Fibroblast of upper back skin (primary cell): ENCODE measurements at places on chromosomes 3 and 15.

DNA sequence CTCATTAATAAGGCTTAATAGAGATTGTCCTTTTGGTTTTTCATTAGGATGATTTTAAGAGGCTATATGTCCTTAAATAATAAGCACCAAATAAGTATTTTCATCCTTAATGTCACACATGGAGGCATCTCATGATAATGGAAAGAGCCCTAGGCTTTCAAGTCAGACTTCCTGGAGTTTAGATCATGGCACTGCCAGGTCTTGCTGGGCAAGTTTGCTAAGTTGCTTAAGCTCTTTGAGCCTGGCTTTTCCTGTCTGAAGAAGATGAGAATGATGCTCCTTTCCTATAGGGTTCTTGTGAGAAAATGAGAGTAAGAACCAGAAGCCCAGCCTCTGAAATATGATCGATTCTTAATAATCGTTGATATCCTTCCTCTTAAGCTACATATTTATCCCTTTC lies 23.4 kb upstream of the P2RY12 start:
- DNase-seq = no peak

- DNase-seq = no peak
These were observed 29.8 kb upstream of the EPHB3 start for GRCh38 chr3:184531626-184532280.

DNA sequence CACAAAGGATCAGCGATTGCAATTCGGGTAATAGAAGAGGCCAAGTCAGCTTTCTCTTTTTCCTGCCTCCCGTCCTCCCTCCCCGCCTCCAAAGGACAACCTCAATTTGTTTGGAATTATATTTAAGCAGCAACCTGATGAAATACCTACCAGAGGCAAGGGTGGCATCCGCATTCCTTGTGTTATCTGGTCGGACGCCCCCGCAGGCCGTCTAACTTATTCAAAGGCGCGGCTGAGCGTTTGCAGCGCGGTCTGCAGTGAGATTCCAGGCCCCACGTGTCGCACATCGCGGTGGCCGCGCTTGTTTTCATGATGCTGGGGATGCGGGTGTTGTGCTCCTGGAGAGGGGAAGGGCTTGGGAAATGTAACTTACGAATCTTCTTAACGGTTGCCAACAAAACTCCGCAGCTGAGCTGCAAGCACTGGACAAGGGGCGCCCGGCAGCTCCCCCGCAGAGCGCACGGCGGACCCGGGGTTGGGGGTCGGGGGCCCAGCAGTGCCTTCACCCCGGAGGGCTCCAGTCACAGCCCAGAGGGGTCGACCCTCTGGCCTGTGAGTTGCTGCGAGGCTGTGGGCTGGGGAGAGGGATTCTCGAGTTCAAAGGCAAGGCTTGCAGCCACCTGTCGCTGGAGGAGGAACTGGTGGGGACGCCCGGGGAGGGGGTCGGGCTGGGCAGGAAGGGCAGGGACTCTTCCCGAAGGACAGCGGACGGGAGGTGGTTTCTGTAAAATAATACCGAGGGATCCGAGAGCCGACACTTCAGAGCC lies 20.5 kb upstream of the RGMA start:
- DNase-seq = no peak

- no peak for DNase-seq
These were observed 8.5 kb upstream of the ILDR1 start for GRCh38 chr3:122030381-122031122.

DNA sequence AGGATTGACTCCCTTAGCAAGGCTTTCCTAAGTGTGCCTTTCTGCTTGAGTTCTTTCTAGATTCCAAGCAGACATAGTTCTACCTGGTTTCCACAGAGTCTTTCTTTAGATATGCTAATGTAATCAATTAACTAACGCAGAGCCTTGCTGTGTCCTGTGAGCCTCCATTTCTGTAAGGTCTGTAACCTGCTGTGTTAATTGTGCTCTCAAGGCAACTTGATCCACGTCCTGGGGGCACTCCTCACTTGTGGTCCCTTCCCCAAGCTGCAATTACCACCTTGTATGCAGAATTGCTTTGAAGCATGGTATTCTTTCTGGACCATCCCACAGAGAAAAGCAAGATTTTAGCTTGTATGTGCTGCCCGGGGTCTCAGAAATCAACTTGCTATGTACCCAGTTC lies 29.5 kb upstream of the THSD4 start:
- DNase-seq = no peak

DNA sequence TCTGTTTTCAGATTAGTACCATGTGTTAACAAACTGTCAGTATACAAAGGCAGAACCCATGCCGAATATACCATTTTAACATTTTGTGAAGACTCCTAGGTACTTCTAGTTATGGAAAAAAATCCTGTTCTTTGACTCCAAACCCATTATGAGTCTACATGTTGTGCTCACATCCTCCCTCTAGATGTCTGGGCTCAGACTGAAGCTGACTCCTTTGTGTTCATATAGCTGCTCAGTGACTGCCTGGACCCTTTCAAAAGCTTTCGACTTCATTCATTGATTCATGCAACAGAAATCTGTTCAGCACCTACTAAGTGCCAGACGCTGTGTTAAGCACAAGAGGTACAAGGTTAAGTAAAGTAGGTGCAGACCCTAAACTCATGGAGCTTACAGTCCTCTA lies 60.5 kb downstream of the MEGF11 start:
- no peak for DNase-seq

DNA sequence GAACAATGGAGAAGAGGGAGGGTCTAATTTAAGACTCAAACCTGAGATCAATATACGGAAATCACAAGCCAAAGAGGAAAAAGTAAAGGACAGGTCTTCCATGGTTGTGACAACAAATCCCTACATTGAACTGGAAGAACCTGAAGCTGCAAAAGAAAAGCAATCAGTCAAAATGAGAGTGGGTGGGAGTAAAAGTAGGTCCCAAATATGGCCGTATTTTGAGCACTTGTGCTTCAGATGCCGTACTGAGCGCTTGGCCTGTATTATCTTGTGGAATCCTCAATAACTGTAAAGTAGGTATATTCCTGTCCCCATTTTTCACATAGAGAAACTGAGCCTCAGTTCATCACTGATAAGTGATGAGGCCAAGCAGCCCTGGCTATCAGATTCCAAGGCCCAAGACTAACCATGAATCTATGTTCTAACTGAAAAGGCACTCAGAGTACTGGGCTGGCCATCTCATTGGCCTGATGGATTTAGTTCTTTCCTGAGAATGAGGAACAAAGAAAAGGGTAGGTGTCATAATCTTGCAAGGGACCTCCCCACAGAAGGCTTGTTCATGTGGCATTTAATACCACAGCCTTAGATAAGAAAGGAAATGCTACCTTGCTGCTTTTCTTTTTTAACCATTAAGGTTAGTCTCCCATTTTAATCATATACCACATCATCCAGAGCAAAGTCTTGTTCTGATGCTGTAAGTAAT lies 52.5 kb downstream of the LRRN1 start:
- no peak for DNase-seq

DNA sequence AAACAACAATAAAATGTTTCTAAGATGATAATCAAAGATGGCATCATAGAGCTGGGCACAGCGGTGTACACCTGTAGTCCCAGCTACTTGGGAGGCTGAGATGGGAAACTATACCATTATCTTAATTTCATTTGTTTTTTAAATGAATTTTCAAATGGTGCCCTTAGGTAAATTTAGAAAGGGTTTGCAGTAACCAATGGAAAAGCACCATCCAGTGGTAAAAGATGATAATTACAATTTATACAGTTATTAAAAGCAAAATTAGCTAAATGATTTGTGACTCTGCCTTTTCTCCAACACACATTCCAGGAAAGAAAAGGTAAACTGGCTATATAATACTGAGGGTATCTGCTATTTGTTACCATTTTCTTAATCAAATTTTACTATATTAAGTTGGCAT lies 14.4 kb upstream of the ANKRD28 start:
- peak; percentile 29 for DNase-seq

GRCh38 chr3:4494895-4495264 lies 1.7 kb downstream of the ITPR1 start:
- DNase-seq = no peak

DNA sequence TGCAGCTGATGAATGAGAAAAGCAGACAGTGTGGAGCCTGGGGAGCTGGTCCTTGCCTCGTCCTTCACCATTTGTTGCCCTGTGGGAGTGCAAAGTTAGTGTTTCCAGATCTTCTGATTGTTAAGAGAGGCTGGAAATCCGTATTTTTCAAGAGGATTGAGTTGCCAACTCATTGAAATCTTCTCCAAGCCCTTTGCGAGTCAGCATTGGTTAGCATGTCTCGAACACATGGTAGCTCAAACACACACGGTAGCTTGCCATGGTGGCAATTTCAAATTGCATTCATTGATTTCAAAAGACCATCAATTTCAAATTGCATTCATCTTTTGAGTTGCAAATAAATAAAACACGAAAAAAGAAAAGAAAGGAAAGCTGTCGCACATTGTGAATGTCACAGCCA lies 70.7 kb downstream of the SLCO3A1 start:
- DNase-seq = no peak

GRCh38 chr3:189331002-189331418 lies 159.2 kb downstream of the TPRG1 start:
- no peak for DNase-seq

DNA sequence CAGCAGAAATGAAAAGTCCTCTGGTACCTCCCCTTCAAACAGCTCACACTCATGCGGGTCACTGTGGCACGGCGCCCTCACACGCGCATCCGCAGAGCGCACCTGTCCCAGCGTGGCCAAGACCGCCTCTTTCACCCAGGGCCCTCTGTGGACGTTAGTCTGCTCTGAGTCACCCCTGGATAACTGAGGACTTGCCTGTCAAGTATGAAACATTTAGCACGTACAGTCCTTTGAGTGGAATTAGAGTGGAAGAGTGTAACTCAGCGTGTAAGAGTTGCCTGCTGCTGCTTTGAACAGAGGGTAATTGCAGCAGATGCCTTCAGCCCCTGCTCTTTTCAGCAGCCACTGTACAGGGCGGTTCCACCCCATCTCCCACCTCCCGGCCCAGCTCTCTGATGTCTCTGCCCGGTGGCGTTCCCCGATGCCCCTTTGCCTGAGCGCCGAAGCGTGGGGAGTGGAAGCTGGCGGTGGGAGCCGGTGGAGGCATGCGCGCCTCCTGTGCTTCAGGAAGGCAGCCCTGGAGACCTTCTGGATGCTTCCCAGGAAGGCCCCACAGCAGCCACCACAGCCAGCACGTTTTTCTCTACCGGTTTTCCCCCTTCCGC lies 23.0 kb downstream of the CPN2 start:
- DNase-seq = peak; percentile 79

DNA sequence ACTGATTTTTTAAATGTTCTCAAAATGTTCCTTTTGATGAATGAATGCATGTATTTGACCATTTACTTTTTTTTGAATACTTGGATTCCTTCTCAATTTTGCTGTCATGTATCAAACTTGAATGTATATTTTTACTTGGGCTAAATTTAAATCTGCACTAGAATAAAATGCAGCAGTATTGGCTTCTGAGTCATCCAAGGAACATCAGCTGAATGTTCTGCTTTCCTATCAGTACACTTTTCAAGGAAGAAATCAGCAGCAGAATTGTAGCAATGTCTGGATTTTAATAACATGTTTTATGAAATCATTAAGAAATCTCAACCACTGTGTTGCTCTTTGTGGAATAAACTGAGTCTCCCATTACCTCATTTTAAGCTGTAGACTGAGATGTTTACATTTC lies 57.0 kb upstream of the COL6A6 start:
- DNase-seq = no peak

DNA sequence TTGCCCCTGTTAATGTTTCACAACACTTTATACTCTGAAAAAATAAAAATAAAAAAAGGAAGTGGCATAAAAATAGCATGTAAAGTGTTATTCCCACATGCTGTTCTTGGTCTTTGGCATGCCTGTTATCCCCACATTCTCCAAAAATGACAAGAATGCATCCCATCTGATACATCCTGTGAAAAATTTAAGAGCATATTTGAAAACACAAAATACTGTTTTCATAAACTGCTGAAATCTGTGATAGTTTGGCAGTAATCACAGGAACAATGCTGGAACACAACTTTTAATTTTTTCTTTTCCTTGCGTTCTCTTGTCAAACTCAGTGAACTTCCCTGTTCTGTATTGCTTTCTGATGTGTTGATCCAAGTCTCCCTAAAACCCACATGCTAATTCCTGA lies 288.8 kb downstream of the ROBO2 start:
- DNase-seq = peak; percentile 49

DNA sequence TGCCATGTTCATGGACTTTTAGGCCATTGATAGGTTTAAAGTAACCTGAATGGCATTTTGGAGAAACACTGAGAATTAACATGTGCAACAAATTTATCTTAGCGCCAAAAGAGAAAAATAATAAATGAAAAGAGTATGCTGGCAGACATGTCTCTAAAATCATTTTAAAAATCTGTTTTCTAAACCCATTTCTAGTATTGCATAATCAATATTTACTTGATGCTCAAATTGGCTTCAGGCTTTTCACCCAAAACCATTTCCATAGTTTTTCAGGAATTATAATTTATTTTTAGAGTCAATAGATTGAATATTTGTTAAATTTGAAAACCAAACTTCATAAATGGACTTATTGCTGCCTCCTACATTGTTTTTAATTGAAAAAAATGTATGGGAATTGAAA lies 423.0 kb downstream of the PLOD2 start:
- no peak for DNase-seq

GRCh38 chr3:42102571-42102970 lies 11.4 kb downstream of the TRAK1 start:
- peak; percentile 58 for DNase-seq

DNA sequence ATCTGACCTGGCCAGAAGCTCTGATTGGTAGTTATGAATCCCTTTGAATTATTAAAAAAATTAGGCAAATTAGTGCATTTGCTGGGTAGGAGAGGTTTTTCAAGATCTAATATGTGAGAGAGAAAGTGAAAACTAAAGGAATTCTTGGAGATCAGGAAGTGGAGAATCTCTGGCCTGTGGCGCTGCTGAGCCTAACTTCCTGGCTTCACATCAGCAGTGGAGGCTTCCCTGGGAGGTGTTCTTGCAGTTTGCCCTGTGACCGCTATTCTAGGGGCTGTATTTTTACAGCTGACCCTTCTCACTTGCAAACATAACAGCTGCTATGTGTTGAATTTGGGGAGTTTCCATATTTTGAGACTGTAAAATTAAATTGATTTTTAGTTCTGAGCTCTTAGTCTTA lies 166.4 kb downstream of the ATG7 start:
- DNase-seq = no peak

DNA sequence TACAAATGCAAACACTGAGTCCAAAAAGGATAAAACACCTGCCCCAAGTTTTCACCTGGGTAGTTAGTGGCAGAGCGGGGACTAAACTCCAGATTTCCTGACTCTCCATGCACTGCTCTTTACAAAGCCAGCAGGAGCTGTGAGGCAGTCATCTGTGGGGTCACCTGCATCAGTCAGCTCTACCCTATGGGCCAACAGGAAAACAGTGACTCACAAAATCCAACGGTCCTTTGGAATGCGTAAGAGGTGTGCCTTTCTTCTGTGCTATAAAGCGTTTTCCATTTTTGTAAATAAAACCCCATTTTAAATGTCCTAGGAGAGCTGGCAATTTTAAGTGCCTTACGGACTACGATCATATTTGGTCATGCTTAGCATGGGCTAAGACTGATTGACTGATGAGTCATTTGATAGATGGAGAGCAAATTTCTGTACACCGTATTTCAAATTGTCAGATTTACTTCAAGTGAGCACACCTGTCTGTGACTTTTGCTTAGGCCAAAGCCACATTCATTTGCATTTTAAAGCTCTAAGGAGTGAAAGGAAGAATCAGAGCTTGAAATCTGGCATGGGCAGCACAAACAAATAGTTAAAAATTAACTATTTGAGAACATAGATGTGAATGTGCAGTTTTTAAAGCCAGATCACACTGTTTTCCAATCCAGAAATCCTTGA lies 4.4 kb upstream of the COL8A1 start:
- DNase-seq = no peak
